ENCODE measurements at places on chromosomes 11 and 22.

GRCh38 chr11:44621784-44622183 lies 56.3 kb downstream of the CD82 start:
- no peak for DNase-seq

DNA sequence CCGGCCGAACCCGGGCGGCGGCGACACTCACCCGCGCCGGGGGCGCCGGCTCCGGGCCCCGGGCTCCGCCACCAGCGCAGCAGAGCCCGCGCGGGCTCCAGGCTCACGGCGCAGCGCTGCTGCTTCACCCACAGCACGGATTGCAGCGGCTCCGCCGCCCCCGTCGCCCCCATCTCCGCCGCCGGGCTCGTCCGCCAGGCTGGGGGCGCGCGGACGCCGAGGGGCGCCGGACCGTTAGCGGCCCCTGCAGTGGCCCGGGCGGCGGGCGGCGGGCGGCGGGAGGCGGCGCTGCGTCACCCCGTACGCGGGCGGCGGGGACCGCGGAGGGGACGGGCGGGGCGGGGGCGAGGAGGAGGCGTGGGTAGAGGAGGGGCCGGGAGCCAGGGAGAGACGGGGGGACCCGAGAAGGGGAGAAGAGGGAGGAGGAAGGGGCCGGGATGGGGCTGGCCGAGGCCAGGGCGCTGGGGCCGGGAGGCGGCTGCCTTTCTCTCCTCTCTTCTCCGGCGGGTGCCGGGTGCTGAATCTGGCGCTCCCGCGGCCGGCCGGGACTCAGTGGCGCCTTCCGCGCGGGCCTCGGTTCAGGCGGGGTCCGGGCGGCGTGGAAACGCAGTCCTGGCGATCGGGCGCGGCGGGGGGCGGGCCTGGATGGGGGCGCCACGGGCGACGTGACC lies at the start of gene CERK:
CERK (minus strand) TSS at position 277 of the 671 bp plus-strand sequence; CDS start at position 173, 104 bp downstream.
- DNase-seq, result no peak

GRCh38 chr11:22207162-22207561 lies 14.3 kb downstream of the ANO5 start:
- no peak for DNase-seq

GRCh38 chr22:32623943-32624342 lies 149.3 kb downstream of the FBXO7 start:
- DNase-seq, result no peak

DNA sequence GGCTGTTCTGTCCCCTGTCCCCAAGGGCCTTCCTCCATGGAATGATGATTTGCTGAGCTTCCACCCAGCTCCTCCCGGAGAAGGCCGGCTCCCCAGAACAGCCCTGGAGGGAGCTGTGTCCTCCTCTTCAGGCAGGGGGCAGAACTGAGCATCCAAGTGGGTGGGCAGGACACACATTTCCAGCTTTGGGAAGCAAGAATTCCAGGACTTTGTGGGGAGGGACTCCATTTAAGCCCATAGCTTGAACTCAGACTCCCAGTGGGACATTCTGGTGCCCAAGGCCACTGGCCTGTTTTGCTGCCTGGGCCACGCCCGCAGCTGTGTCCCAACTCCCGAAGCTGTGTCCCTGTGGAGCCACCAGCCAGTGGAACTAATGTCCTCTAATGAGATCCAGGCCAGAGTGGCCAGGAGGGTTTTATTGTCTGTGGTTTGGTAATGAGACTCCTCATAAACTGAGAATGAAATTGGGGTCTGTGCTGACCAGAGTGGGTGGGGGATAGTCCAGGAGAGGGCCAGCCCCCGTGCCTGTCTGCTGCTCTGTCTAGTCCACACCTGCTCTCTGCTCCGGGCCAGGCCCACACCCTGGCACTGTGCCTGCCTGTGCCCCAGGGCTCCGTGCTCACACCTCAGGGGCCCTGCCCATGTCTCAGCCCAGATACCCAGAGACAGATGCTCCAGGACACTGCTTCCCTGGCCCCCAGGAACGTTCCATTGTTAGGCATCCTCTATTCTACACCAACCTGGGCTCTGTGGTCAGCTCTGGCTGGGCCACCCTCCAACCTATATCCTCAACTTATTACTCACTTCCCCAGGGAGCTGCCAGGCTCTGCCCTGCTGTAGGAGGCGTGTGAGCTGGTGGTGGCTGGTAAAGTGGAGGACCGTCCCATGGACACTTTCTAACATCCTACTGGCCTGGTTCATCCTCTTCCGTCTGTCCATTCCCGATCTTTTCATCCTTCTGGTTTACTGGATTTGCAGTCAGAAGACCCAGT lies 7.6 kb downstream of the NECTIN1 start:
- no peak for DNase-seq

Data from stimulated activated CD8-positive, alpha-beta memory T cell treated with anti-CD3 and anti-CD28 coated beads, Interleukin-4, amount 100 ng/mL, for 1 hour (primary cell).